ENCODE measurements at places on chromosomes 12 and 14.

DNA sequence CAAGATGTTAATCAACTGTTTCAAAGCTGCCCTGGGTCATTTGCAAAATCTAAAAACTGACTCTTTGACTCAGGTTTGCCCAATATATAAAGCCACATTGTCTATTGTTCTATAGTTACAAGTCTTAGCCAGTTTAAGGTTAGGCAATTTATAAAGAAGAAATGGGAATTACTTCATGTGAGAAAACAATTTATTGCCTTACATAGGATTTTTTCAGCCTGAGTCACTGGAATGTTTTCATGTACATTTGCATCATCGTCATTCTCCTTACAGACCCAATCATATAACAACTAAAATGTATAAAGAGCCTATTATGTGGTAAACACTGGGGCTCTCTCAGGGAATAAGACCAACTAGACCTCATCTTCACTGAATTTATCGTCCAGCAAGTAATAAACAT lies 100.3 kb upstream of the PLEKHG7 start:
- DNase-seq: no peak

DNA sequence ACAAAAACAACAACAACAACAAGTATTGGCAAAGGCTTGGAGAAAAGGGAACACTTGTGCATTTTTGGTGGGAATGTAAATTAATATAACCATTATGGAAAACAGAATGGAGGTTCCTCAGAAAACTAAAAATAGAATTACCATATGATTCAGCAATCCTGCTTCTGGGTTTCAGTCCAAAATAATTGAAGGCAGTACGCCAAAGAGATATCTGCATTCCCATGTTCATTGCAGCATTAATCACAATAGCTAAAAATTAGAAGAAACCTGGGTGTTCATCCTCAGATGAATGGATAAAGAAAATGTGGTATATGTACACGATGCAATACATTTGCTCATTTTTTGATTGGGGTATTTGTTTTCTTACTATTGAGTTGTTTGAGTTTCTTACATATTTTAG lies 813.0 kb downstream of the NRXN3 start:
- no peak for DNase-seq

- no peak for DNase-seq
These were observed 1.5 kb upstream of the SLC25A47 start for GRCh38 chr14:100321473-100322137.

DNA sequence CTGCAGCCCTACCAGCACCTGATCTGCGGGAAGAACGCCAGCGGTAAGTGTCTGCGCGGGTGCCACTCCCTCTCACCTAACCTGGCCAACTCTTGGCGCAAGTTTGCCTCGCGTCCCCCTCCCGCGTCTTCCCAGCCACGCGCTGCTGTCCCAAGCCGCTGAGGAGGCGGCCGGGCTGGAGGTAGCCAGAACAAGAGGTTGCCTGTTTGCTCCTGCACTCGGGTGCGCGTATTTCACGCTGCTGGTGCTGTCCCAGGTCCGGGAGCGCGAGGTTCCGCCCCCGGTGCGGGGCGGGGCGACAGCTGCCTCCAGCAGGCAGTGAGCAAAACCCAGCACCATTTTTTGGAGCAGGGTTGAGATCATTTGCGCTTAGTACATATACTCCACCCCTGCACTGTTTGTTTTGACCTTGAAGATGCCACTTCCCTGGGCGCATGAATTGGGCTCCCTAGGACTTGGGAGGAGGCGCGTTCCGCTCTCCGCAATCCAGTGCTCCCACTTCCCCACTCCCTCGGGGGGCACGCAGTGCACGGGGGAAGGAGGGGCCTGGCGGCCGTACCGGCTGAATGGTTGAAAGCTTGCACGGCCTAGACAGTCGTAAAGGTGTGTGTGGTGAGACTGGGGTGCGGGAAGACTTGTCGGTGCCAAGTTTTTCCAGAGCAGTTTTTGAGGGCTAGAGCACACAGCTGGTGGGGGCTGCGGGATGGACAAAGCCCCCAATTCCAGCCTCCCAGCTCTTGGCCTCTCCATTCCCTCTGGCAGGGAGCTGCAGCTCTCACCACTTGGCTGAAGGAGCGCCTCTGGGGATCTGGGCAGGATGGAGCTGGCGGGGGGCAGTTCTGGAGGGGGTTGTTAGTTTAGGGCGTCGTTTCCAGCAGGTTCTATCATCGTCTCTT lies 226.9 kb upstream of the CRY1 start:
- DNase-seq: peak; percentile 92

- peak; percentile 47 for DNase-seq
These were observed 3.0 kb downstream of the WNT1 start for GRCh38 chr12:48980953-48981756.

GRCh38 chr12:646442-647384 lies 16.5 kb downstream of the NINJ2 start:
- no peak for DNase-seq

DNA sequence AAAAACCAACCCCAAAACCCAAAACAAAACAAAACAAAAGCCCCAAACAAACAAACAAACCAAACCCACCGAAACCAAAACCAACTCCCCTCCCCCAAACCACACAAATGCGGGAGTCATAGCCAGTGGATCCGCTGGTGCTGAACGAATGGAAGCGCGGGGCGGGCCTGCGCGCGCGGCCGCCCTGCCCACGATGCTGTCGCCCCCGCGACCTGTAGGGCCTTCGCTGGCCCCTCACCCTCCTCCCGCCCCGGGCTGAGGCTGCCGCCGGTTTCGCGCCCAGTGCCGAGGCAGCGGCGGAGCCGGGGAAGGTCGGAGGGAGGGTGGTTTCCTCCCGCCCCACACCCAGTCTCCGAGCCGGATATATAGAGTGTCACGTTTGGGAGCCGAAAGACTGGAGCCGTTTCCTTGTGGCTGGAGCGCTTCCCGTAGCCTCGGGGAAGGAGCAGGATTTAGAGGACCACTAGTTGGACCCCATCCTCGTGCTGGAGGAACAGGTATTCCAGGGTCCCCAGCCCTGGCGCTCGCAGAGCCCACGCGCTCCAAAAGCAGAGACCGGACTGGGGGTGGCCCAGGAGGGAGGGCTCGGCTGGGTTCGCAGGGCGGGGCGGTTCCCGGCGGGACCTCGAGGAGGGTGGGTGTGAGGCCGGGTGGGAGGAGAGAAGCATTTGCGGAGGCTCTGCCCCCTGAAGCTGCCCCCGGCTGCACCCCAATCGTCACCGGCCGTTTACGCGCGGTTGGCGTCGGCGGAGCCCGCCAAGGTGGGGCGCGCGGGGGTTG lies at the start of gene FAR2:
Gene FAR2 (plus strand): TSS at position 368 of the 780 bp plus-strand sequence. CDS start 121,172 bp downstream, outside the sequence.
- peak; percentile 54 for DNase-seq

DNA sequence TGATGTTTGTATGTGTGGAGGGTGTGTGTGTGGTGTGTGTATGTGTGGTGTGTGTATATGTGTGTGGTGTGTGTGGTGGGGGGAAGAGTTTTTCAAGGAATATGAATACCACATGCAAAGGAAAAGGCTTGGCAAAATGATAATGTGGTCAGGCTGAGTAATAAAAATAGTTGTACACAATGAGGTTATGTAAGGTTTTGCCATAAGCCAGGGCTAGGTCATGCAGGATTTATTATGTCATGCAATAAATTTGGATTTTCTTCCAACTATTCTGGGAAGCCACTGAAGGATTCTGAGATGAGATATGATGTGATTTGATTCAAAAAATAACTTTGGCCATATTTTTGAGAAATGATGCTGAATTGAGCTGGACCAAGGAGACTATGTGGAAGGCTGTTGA lies 1191.6 kb upstream of the SEL1L start:
- DNase-seq: no peak

DNA sequence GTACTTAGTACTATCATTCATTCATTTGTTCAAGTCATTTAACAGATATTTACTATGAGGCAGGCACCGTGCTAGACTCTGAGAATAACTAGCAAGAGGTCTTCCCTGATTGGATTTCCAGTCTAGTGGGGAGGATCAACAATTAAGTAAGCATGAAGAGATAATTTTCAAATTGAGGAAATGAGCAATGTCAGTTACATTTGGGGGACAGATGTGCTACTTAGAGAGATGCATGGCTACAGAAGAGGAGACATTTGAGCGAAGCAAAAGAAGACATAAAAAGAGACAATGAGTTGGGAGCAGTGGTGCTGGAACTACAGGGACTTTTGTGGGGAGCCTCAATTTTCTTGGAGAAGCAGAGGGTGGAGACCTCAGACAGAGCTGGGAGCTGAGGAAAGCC lies 7.7 kb downstream of the KCNA5 start:
- no peak for DNase-seq

DNA sequence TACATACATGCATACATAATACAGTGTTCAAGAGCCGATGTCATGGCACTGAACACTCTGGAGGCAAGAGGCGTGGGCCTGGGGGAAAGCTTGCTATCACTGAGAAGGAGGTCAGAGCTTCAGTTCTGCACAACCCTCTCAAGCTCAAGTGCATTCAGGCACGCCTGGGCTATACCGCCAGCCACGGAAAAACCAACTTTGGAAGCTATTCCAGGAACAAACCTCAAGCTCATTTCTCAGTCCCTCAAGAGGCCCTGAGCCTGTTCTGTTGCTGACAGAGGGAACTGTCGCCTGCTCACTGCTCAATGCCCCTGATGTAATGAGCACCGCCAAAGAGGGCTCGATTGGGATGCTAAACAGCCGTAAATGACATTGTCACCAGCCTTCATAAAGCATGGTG lies 9.2 kb downstream of the NOS1 start:
- DNase-seq: no peak

DNA sequence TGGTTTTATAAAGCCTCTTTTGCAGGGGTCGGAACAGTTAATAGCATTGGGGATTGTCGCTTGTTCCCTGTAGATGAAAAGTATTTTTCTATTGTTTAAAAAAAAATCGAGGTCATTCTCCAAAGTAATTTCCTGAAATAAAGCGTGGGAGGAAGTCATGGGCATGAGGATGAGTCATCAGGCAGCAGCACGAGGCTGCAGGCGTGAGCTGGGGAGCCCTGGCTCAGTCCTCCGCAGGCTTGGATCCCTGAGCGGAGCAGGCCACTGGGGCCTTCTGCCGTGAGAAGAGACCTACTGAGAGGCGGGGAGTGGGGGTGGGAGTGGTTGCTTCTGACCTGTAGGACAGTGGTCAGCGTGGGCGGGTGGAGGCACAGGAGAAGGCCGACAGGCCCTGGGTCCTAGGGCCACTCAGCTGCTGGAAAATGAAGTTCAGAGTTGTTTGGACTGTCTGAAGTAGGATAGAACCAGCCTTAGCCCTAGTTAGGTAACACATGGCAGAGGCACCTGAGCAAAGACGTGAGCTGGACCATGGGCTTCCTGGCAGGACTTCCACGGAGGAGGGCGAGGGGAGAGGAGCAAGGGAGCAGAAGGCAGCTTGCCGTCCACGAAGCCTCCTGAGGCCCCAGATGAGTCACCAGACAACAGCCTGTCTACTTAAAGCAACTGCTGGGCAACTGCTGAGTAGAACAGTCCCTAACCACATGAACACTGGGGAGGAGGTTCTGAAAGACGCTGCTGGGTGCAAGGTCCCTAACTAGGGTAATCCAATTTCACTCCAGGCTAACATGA lies 21.1 kb upstream of the LGALS3 start:
- DNase-seq: peak; percentile 58

GRCh38 chr12:1324910-1325309 lies 269.5 kb downstream of the FBXL14 start:
- DNase-seq: no peak

GRCh38 chr12:130253866-130254265 lies 83.8 kb upstream of the PIWIL1 start:
- no peak for DNase-seq

GRCh38 chr14:94337274-94337673 lies 14.1 kb upstream of the SERPINA6 start:
- DNase-seq: no peak

- no peak for DNase-seq
These were observed 8.8 kb downstream of the AICDA start for GRCh38 chr12:8603856-8604255.

GRCh38 chr12:106090591-106091445 lies 47.9 kb downstream of the NUAK1 start:
- no peak for DNase-seq

- no peak for DNase-seq
These were observed 5.1 kb downstream of the TRMT61A start for GRCh38 chr14:103533999-103534575.

GRCh38 chr12:2009623-2010022 lies 5.4 kb upstream of the DCP1B start:
- no peak for DNase-seq

GRCh38 chr12:6639151-6639801 lies 3.5 kb upstream of the LPAR5 start:
- DNase-seq: no peak

GRCh38 chr12:121568971-121569751 lies 11.7 kb downstream of the KDM2B start:
- DNase-seq: no peak

GRCh38 chr12:113748707-113749432 lies 217.3 kb downstream of the RBM19 start:
- DNase-seq: no peak

GRCh38 chr12:31298922-31299321 lies 27.0 kb downstream of the SINHCAF start:
- no peak for DNase-seq

GRCh38 chr12:4118017-4118510 lies 155.5 kb upstream of the CCND2 start:
- DNase-seq: no peak

- DNase-seq: no peak
These were observed 101.2 kb upstream of the DAAM1 start for GRCh38 chr14:59087240-59087639.

- DNase-seq: no peak
These were observed 67.1 kb upstream of the SRSF5 start for GRCh38 chr14:69699748-69700303.

DNA sequence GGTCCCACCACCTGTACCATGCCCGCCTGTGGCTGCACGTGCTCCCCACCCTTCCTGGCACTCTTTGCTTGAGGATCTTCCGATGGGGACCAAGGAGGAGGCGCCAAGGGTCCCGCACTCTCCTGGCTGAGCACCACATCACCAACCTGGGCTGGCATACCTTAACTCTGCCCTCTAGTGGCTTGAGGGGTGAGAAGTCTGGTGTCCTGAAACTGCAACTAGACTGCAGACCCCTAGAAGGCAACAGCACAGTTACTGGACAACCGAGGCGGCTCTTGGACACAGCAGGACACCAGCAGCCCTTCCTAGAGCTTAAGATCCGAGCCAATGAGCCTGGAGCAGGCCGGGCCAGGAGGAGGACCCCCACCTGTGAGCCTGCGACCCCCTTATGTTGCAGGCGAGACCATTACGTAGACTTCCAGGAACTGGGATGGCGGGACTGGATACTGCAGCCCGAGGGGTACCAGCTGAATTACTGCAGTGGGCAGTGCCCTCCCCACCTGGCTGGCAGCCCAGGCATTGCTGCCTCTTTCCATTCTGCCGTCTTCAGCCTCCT lies 1.1 kb downstream of the INHBE start:
- peak; percentile 71 for DNase-seq

- peak; percentile 34 for DNase-seq
These were observed 775 bp downstream of the OR10P1 start for GRCh38 chr12:55637467-55637866.

GRCh38 chr14:30507209-30507608 lies 51.7 kb upstream of the G2E3 start:
- DNase-seq: no peak

- no peak for DNase-seq
These were observed 97.4 kb downstream of the RFLNA start for GRCh38 chr12:124392271-124392666.

GRCh38 chr14:77603654-77604255 lies 12.7 kb downstream of the SPTLC2 start:
- no peak for DNase-seq

- DNase-seq: peak; percentile 12
These were observed 4.3 kb upstream of the RAD52 start for GRCh38 chr12:953776-954175.
